ENCODE measurements at places on chromosomes 12 and 14. TPM values are rescaled to one million over a fixed set of nuclear protein-coding genes. Genes with fewer than 3 reads are reported as not detected.

GRCh38 chr12:103530307-103531066, 34.7 kb upstream of the C12orf42 start:
- DNase-seq, result no peak

DNA sequence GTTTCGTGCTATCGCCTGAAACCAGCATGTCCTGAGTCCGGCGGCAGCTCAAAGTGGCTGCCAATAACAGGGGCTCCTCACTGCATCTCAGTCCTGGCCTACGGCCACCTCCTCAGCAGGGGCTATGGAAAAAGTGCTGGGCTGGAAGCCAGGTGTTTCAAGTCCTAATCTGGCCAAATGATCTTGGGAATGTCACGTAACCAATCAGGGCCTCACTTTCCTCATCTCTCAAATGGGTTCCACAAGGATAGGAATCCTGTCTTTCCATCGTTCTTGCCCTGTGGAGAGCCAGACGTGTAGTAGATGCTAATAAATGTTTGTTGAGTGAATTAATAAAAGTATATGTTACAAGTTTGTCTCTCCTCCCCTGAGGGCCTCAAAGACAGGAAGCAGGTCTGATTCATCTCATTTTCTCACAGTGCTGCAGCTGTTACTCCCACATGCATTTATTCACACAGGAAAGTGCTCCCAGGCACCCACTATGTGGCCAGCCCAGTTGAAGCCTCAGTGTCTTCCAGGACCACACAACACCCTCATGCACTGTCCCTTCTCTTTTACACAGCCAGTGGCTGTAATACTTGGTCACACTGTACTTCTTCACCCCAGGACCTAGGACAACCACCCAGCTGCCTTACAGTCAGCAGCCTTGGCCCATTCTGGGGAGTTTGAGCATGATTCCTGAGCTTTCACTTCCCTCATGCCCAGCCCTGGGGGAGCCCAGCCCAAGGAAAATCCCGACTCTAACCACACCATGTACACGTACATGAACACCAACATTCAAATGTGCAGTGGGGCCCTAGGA, 5.0 kb downstream of the CMKLR1 start:
- DNase-seq, result no peak

DNA sequence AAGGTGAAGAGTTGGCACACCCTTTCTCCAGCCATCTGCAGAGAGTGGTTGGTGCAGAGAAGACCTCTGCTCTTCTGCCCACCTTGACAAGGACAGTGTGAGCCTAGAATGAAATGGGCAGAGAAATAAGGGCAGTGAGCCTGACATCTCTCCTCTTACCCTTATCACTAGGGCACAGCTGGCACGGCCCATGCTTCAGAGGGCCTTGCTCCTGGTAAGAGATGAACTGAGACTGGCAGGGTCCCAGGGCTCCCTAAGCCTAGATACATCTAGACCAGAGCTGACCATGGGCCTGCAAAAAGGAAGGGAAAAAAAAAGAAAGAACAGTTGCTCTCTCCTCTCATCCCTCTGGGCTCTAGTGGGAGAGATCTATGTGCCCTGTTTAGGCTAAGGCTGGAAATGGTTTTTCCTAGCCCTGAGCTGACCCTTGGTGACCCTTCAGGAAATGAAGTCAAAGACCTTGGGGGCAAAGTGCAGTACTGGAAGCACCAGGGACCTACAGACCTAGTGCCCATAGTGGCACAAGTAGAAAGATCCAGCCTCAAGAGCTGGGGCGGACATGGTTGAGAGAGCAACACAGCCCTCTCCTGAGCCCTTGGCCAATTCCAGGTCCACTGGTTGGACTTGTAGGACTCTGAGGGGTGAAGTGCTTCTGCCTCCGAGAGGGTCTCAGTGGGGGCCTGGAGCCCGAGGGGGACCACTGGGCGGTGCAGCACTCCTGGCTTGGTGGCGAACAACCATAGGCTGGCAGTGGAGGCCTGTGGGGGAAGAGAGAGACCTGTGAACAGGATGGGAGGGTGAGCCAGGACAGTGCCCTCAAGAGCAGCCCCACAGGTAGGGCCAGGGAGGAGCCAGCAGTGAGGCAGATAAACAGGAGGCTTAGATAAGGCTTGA, 22.0 kb downstream of the PRPF40B start:
- no peak for DNase-seq

DNA sequence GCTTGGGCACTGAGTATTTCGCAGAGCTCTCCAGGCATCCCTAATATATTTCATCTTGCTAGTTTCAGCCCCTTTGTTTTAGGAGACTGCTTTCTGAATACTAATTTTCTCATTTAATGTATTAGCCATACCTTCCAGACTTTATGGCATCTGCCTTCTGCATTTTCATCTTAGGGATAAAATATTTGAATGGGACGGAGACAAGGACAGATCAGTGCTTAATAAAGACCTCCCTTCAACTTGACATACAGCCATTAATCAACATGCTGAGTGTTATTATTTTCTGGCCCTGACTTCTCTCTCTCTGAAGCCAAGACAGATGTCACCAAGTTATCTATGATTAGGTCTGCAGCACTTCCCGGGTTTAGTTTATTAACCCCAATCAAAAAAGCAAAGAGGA, 42.4 kb downstream of the CACNA2D4 start:
- no peak for DNase-seq

- no peak for DNase-seq
Measured at GRCh38 chr12:19574601-19575000, 135.3 kb downstream of the AEBP2 start.

DNA sequence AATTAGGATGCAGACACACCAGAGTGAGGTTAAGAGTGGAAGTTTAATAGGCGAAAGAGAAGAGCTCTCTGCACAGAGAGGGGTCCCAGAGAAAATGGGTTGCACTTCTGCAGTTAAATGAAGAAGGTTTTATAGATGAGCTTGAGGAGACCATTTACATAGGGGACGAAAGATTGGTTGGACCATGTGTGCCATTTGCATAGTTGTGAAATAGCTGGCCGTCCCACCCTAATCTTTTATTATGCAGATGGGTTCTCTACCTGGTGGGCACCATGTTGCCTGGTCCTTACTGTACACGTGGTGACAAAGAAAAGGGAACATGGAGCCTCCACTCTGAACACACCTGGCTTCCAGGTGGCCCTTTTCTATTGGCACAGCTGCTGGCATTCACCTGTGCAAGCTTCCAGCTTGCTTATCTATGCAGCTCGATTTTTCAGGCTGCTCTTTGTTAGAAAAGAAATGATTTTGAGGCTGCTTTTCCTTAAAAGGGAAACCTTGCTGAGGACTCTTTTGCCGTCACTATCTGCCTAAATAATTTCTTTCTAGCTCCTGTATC, 67.1 kb upstream of the SRSF5 start:
- DNase-seq, result no peak

DNA sequence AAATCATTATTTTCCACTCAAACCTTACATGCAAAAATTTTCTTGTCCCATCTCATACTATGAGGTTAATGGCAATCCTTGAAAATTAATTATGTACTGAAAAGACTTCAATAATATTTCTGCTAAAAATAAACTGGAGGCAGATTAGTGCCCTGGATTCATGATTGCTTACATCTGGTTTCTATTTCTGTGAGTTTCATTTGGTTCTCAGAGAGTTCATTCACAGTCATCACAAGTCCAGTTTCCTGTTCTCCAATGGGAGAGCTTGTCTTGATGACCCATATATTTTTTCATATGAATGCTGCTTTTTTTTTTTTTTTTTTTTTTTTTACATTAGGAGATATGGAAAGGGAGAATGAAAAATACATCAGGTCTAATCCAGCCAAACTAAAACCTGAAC, 6.6 kb upstream of the PTHLH start:
- DNase-seq, result no peak

DNA sequence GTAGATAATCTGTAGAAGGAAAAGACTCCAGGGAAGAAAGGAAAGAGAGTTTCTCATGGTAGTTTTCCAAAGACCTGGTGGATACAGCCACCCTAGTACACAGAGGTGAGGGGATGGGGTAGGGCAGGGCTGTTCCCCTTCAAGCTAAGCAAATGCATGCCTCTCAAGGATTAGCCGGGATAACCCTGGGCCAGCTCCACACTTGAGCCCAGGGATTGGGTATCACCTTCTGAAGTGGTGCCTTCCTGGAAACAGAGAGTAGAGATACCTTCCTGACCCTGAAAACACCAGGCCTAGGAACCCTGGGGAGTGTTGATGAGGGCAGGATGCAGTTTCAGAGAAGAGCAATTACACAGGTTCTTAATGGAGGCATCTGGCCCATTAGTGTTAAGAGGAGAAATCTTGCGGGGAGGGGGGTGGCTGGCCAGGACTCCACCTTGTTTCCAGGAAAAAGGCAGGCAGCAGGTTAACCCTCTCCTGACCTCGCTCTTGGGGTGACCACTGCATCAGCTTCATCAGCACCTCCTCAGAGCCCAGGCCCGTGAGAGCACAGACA, 106.9 kb upstream of the TMEM233 start:
- no peak for DNase-seq

DNA sequence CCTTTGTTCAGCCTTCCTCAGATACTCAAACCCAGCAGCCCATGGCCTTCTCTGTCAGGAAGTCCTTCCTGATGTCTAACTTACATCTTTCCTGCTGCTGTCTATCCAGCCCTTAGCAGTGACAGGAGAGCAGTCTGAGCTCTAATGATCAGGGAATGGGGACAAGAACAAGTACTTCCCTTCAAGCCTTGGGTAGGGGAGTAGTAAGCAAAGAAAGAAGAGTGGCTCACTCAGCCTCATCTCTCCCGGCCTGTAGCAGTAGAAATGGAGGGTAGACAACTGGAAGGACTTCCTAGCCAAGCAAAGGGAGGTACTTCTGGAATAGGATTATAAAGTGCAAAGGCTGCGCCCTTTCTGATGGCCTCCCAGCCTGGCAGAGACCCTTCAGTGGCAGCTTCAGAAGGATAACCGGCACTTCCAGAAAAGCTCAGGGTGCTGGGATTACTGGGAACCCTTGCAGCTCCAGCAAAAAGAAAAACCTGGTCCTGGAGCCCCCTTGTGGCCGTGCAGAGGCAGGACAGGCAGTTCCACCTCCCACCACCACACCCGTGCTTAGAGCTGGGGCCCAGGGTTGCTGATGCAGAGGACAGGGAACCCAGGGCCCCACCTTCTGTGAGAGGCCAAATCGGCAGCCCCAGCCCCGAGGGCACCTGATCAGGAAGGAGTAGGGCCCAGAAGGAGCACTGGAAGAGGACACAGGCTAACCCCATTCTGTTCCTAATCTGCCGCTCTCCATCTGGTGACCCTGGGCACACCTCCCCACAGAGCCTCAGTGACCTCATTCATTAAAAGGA, 12.4 kb upstream of the SMUG1 start:
- peak; percentile 92 for DNase-seq

The ACOT6 gene
- total RNA-seq, result not detected

The KRT79 gene
- total RNA-seq, result not detected
